Tongue (tissue), 3 donors: ENCODE measurements at places on chromosomes 3 and 15.

DNA sequence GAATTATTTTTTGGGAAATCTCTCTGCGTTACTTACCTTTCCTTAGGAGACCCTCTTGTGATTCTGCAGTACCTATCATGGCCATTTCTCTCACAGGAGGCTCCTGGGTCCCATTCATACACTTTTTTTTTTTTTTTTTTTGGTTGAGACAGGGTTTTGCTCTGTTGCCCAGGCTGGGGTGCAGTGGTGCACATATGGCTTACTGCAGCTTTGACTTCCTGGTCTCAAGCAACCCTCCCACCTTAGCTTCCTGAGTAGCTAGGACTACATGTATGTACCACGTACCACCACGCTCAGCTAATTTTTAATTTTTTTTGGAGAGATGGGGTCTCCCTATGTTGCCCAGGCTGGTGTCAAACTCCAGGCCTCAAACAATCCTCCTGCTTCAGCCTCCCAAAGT is 36.1 kb downstream of the TRAK1 start:
- no peak for DNase-seq

- DNase-seq, result peak; percentile 38
Measured at GRCh38 chr3:84108442-84108971, 850.3 kb upstream of the CADM2 start.

DNA sequence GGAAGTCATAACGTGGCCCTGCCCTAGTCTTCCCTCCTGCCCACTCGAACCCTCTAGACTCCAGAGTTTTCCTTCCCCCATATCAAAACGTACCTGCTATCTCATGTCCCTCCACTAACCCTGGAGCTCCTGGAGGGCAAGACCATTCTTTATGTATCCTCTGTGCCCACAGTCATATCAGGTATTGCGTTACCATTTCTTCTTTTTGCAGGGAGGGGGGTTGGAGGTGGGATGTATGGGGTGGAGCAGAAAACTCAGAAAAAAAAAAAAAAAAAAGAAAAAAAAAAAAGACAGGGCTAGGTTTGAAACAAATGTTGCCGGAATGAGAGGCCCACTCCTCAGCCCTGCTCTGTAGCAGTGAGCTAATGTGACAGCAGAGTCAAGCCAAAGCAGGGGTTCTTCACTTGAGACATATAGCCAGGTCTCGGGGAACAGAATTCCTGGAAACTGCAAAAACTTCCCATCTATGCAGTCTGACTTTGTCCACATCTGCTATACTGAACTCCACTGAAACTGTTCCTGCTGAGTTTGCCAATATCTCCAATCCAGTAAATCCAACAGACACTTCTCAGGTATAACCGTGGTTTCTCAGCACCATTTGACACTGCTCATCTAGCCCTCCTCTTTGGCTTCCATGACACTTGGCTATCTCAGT is 31.1 kb downstream of the PARP16 start:
- DNase-seq, result peak; percentile 58

GRCh38 chr3:127670229-127670559 is 2.6 kb upstream of the ABTB1 start:
- no peak for DNase-seq

DNA sequence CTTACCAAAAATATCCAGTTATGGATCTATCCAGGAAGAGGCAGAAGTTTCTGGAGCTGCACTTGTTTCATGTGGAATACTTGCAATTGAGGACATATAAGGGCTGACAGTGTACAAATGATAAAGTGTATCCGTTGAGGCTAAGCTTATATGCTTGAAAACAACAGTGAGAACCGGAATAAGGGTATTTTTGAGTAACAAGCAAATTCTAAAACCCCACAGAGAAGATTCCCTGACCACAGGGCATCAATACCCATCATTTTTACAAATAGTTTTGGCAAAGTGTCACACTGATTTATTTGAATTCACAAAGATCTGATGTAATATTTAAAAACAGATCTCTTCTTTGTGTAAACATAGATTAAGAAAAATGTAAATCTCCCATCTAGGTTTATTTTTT is 208.4 kb downstream of the FMN1 start:
- DNase-seq, result no peak

DNA sequence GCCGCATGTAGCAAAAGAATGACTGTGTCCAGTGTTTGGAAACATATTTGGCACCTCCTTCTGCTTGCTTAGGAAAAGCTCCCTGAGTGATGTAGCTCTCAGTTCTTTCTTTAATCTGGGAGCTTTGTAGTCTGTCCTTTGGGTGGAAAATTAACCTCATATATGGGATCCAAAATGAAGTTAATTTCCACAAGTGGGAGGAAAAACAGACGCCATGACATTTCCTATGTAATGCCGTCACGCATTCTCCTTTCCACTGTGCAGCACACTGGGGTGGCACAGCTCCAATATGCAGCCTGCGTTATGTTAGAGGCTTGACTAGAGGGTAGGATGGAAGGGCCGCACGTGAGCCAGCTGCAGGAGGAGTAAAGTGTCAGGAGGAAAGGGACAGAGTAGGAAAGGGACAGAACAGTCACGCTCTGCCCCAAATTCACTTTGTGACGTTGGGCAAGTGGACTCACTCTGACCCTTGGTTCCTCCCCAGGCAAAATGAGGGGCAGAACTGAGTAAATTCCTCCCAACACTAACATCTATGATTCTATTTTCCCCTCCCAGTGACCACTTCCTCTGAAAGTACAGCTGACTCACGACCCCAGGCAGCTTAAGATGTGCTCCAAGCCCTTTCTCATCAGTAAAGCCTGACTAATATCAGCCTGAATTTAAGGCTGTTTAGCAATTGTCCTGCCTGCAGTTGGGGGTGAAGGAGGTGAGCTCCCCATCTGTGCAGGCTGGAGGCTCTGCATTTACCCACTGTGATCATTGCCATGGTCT is 176.5 kb upstream of the PFN2 start:
- peak; percentile 95 for DNase-seq

- peak; percentile 49 for DNase-seq
Measured at GRCh38 chr3:119469418-119470189, 841 bp downstream of the POGLUT1 start.

GRCh38 chr3:114743746-114744485 is 403.2 kb downstream of the ZBTB20 start:
- DNase-seq, result no peak
